ENCODE measurements at places on chromosomes 1 and 21.

GRCh38 chr1:3417082-3417739 is 37.3 kb upstream of the ARHGEF16 start:
- H3K27ac ChIP-seq = no peak overlapping the region
- H3K4me1 ChIP-seq = no peaks in the 10 kb centered on the region
- no peak for DNase-seq
- H3K4me3 ChIP-seq = no peak overlapping the region

- no peak overlapping the region for H3K4me3 ChIP-seq
- no peak for DNase-seq
- H3K4me1 ChIP-seq = no peaks in the 10 kb centered on the region
- H3K36me3 ChIP-seq = no peaks in the 10 kb centered on the region
- no peak overlapping the region for H3K27ac ChIP-seq
These were observed 10.9 kb upstream of the GSTM3 start for GRCh38 chr1:109751531-109752260.

DNA sequence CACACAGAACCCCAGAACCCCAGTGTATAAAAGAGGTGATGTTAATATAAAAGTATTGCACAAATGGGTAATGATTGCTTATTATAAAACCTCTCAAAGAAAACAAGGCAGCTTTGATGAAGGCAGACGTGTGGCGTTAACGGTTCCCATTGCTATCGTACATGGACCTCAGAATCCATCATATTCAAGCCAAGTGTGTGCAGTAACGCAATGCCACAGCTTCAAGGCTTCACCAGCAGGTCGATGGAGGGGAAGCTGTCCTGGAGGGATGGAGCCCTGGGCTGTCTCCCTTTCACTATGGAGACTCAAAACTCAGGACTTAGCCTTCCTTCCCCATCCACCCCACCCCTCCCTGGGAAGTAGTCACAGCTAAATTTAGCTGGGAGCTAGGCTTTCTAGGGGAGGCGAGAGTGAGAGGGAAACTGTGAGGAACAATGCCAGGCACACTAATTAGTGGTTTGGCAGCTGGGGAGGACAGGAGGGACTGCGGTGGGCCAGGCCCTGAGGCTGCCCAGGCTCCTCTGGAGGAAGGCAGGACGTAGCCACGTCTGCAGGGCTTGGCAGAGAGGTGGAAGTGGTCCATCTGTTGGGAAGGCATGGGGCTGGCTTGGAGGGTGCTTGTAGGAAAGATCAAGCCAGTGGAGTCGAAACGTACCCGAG is 121.2 kb downstream of the HMGB4 start:
- no peak for DNase-seq
- no peaks in the 10 kb centered on the region for H3K4me1 ChIP-seq
- no peak overlapping the region for H3K27ac ChIP-seq
- no peaks in the 10 kb centered on the region for H3K36me3 ChIP-seq

- no peaks in the 10 kb centered on the region for H3K27me3 ChIP-seq
- no peak for DNase-seq
- H3K27ac ChIP-seq = no peak overlapping the region
- no peaks in the 10 kb centered on the region for H3K4me1 ChIP-seq
- H3K36me3 ChIP-seq = no peaks in the 10 kb centered on the region
These were observed 233.4 kb downstream of the TM2D1 start for GRCh38 chr1:61491497-61491896.

GRCh38 chr1:51570063-51570710 is 46.7 kb upstream of the OSBPL9 start:
- H3K27me3 ChIP-seq = no peaks in the 10 kb centered on the region
- H3K27ac ChIP-seq = peak overlapping the region; percentile 61
- H3K4me3 ChIP-seq = no peak overlapping the region
- DNase-seq = peak; percentile 44

GRCh38 chr1:93738075-93738622 is 56.5 kb upstream of the BCAR3 start:
- no peak overlapping the region for H3K27ac ChIP-seq
- H3K27me3 ChIP-seq = no peaks in the 10 kb centered on the region
- no peaks in the 10 kb centered on the region for H3K36me3 ChIP-seq
- H3K4me1 ChIP-seq = no peaks in the 10 kb centered on the region

DNA sequence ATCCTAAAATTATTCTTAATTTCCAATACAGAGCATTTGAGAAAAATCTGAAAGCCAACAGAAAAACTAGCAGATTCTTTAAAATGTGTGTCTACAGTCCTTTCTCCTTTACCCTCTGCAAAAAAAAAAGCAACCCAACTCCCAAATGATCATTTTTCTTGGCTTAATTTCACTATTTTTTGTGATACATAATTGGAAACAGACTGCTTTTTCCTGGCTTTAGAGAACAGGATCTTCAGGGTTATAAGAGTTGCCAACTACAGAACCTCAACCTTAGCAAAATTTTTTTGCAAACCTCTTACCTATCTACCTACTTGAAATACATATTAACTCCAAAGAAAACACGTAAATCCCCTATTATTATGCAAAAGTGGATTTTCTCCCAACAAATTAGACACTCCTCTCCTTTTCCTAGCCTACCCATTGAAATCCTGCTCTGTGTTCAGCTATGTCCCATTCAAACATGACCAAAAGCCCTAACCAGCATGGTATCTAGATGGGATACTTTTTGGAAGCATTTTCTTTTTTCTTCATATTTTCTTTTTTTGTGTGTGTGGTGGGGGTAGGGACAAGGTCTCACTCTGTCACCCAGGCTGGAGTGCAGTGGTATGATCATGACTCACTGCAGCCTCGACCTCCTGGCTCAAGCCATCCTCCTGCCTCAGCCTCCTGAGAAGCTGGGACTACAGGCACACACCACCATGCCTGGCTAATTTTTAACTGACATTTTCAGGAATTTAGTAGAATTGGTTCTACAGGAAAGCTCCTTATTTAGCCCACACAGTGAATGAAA is 9.0 kb downstream of the TGFBR3 start:
- H3K36me3 ChIP-seq = no peaks in the 10 kb centered on the region
- no peak for DNase-seq
- H3K4me3 ChIP-seq = no peak overlapping the region
- H3K4me1 ChIP-seq = no peaks in the 10 kb centered on the region

DNA sequence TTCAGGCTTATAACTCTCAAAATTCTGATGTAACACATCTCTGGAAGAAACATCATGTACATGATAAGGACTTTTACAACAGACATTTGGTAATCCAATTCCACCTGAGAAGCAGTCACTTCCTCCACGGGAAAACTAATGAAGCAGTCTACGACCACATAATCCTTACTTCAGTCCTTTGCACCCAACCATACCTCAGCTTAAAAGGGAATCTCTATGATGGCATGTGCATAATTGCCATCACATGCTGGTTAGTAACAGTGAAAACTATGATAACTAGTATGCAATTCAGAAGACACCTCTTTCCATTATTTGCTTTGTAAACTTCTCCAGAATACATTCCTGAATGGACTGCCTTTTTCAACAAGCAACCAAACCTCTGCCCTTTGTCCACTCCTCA is 53.1 kb downstream of the TTC13 start:
- H3K27ac ChIP-seq = no peak overlapping the region
- no peak for DNase-seq
- no peaks in the 10 kb centered on the region for H3K4me1 ChIP-seq
- H3K27me3 ChIP-seq = no peaks in the 10 kb centered on the region
- no peaks in the 10 kb centered on the region for H3K36me3 ChIP-seq
- no peak overlapping the region for H3K4me3 ChIP-seq

DNA sequence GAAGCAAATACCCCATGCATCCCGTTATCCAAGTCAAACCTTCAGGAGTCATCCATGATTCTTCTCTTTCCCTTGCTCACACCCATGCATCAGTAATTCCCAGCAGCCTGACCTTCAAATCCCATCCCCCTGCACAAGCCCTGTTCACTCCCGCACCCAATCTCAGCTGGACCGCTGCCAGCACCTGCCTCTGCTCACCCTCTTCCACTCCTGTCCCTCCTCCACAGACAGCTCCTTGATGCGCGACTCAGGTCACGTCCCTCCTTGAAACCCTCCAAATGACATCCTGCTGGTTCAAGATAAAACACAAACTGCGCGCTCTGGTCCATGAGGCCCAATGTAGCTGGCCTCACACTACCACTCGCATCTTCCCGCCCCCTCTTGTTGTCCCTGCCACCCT is 43.4 kb upstream of the MPZL1 start:
- no peak overlapping the region for H3K4me3 ChIP-seq
- no peaks in the 10 kb centered on the region for H3K36me3 ChIP-seq
- H3K27me3 ChIP-seq = no peaks in the 10 kb centered on the region
- no peak overlapping the region for H3K27ac ChIP-seq
- peaks cover 16% of the 10 kb centered on the region for H3K4me1 ChIP-seq
- DNase-seq = no peak

DNA sequence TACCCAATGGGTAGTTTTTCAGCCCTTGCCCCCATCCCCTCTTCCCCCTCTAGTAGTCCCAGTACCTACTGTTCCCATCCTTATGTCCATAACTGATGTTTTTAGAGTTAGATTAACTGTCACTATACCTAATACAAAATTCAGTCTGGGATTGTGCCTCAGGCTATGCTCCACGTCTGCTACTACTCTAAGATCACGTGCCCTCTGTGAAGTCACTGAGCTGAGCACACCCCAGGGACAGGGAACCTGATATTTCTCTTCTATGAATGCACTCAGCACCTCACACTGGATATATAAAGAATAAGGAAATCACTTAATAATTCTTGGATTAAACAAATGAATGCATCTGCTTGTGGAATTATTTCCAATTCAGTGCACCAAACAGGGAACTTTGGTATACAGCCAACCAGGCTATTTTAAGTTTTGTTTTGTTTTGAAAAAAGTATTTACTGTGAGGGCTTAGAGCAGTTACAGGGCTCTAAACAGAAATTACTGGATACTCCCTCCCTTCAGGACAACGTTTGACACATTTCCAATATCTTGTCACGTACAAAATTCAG is 307.9 kb downstream of the SMYD3 start:
- H3K27ac ChIP-seq = no peak overlapping the region
- no peak overlapping the region for H3K4me3 ChIP-seq
- no peaks in the 10 kb centered on the region for H3K4me1 ChIP-seq
- H3K27me3 ChIP-seq = no peaks in the 10 kb centered on the region
- no peak for DNase-seq

DNA sequence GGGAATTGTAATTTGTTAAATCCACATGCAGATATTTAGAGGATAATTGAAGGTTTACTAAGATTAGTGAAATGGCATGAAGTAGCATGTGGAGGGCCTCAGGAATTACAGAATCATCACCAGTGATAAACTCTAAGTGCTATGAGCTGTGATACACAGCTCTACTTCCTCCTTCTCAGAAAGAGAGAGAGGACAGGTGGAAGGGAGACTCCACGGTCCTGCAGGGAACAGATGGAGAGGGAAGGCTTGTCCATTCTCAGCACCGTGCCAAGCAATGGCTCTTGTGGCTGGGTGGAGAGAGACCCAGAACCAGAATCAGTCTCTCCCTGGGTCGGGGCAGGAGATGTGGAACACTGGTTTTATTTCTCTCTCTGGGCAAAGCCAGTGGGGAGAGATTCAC is 27.8 kb upstream of the LYPD8 start:
- no peak for DNase-seq
- no peak overlapping the region for H3K27ac ChIP-seq
- H3K27me3 ChIP-seq = no peaks in the 10 kb centered on the region

DNA sequence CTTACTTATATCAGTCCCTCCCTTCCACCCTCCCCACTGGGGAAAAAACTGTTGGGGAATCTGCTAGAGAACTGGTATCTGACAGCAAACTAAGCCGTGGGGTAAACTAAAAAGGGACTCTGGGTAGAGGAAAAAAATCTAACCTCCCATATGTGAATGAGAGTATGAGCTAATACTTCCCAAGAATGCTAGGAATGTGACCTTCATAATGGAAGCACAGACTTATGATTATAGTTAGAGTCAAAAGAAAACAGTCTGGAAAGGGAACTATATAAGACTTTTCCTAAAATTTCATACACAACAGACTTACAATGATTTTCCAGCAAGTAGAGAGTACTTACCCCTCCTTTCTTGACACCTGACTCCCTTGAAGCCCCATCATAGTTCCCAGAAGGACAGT is 23.0 kb upstream of the RBBP5 start:
- no peak overlapping the region for H3K4me3 ChIP-seq
- no peak for DNase-seq
- H3K36me3 ChIP-seq = no peaks in the 10 kb centered on the region
- no peak overlapping the region for H3K27ac ChIP-seq
- H3K4me1 ChIP-seq = no peaks in the 10 kb centered on the region

DNA sequence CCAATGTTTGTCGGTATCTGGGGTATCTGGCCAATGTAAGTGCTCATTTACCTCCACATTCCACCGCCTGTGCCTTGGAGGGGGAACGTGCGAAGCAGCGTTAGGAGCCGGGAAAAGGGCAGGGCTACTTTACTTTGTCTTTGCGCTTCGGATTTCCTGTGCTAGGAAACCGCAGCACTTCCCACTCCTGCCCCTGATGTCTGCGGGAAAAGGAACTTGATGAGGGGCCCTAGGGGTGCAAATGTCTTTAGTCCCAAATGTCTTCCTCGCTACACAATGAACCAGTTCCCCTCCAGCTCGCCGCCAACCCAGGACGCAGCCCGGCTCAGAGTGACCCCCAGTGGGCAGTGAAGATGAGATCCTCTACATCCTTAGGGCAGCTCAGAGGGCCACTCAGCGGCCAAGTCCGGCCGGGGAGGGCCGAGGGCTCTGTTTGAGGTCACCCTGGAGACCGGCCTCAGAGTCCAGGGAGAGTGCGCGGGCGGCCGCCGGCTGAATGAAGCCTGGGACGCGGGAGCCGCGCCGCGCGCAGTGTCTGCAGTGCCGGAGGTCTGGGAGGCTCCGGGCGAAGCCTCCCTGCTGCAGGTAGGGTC is at the start of gene DYNLT5:
DYNLT5 (plus strand) TSS at position 460 of the 593 bp plus-strand sequence. CDS start 2,200 bp downstream, outside the sequence.
- H3K27me3 ChIP-seq = no peaks in the 10 kb centered on the region
- peak within 1 kb of the TSS; percentile 13 for H3K4me3 ChIP-seq
- DNase-seq = peak; percentile 80
- H3K27ac ChIP-seq = no peak within 1 kb of the TSS
- no peaks in the 10 kb centered on the region for H3K36me3 ChIP-seq
- H3K4me1 ChIP-seq = peaks cover 2% of the 10 kb centered on the region

- H3K4me3 ChIP-seq = no peak overlapping the region
- no peaks in the 10 kb centered on the region for H3K36me3 ChIP-seq
- H3K4me1 ChIP-seq = no peaks in the 10 kb centered on the region
- H3K27me3 ChIP-seq = no peaks in the 10 kb centered on the region
- no peak for DNase-seq
These were observed 3.6 kb downstream of the NUP210L start for GRCh38 chr1:154151311-154151710.

- H3K4me3 ChIP-seq = no peak overlapping the region
- no peaks in the 10 kb centered on the region for H3K4me1 ChIP-seq
- no peak overlapping the region for H3K27ac ChIP-seq
- no peaks in the 10 kb centered on the region for H3K27me3 ChIP-seq
- no peak for DNase-seq
These were observed 116.5 kb downstream of the BRINP2 start for GRCh38 chr1:177287270-177287669.

GRCh38 chr1:63813829-63814277 is 40.0 kb downstream of the ROR1 start:
- no peaks in the 10 kb centered on the region for H3K27me3 ChIP-seq
- peaks cover 12% of the 10 kb centered on the region for H3K4me1 ChIP-seq
- H3K27ac ChIP-seq = no peak overlapping the region
- no peaks in the 10 kb centered on the region for H3K36me3 ChIP-seq
- H3K4me3 ChIP-seq = no peak overlapping the region

- no peaks in the 10 kb centered on the region for H3K4me1 ChIP-seq
- H3K4me3 ChIP-seq = no peak overlapping the region
- peak; percentile 56 for DNase-seq
- no peaks in the 10 kb centered on the region for H3K36me3 ChIP-seq
- no peaks in the 10 kb centered on the region for H3K27me3 ChIP-seq
- no peak overlapping the region for H3K27ac ChIP-seq
These were observed 21.1 kb downstream of the MKNK1 start for GRCh38 chr1:46582972-46583371.

- no peak overlapping the region for H3K27ac ChIP-seq
- no peaks in the 10 kb centered on the region for H3K27me3 ChIP-seq
- peak; percentile 13 for DNase-seq
- no peaks in the 10 kb centered on the region for H3K4me1 ChIP-seq
- no peak overlapping the region for H3K4me3 ChIP-seq
- H3K36me3 ChIP-seq = no peaks in the 10 kb centered on the region
These were observed 4.4 kb upstream of the ALG6 start for GRCh38 chr1:63363014-63363413.
